Pons (tissue), 1 donor: ENCODE measurements at places on chromosomes 1 and 21.

- no peak for DNase-seq
Measured at GRCh38 chr1:114691061-114691460, 4.3 kb downstream of the AMPD1 start.

DNA sequence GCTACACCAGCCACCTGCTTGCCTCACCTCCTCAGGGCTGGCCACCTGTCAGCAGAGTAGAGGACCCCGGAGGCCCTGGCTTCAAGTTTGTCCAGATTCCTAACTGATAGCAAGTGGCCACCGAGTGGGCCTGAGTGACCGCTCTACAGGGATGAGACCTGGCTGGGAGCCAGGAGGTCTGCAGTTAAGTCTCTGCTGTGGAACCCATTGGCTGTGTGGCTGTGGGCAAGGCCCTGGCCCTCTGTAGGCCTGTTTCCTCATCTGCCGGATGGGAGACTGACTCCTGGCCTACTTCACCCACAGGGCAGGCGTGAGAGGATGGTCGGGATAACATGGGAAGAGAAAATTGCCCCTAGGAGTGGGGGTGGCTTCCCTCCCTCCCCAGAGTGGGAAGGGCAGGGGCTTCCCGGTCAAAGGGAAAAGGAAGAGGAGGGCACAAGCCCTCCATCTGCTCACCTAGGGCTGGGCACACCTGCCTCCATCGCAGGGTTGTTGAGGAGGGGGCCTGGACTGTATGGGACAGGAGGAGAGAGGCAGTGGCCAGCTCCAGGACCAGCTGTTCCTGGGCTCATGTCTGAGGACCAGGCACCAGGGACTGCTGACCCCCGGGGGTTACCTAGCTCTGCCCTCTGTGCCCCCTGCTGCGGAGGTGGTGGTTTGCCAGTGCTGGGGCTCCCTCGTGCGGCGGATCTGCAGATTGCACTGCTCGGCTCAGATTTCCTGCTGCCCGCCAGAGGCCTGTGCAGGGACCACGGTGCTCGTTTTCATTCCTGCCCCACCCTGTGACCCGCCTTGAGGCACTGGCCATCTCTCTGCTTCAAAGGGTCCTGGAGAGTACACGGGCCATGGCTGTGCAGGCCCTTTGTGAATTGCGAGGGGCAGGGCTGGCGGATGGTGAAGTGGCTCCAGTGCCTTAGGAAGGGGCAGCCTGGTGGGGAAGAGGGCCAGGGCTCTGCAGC is 9.1 kb upstream of the MTFR1L start:
- DNase-seq = no peak

DNA sequence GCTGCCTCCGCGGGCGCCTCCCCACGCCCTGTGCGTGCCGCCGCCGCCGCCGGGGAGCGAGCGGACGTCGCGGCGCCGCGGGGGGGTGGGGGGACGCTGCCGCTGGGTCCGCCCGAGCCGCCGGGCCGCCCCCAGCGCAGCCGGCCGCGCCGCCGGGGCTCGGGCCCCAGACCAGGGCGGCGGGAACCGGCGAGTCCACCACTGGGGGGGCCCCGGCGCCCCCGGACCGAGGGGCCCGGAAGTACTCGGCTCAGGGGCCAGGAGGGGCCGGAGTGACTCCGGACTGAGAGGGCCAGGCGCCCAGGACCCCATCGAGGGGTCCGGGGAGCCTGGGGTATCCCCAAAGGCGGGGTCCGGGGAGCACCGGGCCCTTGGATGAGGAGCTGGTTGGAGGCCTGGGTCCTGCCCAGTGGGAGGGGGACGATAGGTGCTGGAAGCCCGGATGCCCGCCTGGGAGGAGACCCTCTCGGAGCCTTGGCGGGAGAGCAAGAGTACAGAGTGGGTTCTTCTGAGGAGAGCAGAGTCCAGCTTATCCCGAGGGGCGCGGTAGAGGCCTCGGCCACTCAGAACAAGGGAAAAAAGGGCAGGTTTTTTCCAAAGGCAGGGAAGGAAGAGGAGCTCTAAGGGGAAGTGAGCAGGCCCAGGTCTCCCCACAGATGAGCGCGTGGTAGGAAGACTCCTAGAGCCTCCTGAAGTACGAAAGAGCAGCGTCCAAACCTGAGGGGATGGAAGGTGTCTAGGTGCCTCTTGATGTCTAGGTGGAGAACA is 556 bp downstream of the GMEB1 start:
- peak; percentile 43 for DNase-seq

- DNase-seq = no peak
Measured at GRCh38 chr1:29333008-29333407, 96.7 kb downstream of the PTPRU start.

GRCh38 chr21:20004367-20004766 is 993.8 kb upstream of the NCAM2 start:
- no peak for DNase-seq
